ENCODE measurements at places on chromosomes 3 and 15.

- DNase-seq: no peak
Observed at GRCh38 chr3:181329024-181329423, 339.5 kb upstream of the DNAJC19 start.

- no peak for DNase-seq
Observed at GRCh38 chr3:49302613-49303012, 25.6 kb upstream of the C3orf62 start.

DNA sequence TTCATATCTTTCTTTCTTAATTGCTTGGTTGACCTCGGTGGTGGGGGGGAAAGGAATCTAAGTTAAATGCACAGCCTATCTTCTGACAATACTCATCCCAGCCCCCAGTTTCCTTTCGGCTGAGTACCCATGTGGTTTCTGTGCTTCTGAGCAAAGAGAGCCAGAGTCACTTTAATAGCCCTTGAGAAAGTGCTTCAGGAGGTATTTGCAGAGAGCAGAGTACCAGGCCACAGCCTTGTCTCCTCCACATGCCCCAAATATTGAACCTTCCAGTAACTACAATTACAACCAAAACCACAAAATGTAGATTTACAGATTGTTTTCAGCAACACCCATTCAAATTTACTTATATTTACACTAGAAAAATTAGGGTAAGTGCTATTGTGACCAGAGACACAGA lies 647.4 kb downstream of the NR2F2 start:
- no peak for DNase-seq

DNA sequence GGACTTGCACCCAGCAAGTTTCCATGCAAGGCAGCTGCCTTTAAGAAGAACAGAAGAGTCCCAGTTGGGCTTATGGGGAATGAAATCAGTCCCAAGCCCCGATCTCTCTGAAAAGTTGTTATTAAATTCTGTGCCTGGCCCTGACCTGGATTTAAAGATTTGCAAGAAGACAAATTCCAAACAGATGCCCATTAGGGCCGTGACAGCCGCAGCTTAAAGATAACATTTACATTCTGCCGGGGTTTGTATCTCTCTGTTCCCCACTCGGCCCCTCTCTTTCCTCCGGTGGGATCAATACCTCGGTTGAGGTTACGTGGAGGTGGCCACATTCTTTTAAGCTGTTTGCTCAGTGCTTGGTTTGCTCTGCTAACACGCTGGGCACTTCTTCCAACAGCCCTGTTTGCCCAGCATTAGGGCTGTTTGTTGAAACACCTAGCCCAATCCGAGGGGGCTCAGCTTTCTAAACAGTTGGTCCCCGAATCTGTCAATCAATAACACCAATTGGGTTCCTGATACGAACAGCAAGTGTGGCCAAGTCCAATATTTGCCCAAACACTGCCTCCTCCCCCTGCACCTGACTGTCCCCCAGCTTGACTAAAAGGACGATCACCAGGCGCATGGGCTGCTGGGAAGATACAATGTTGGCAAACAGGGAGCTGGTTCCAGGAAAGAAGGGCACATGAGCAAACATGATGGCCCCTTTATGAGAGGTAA lies 108.6 kb downstream of the RPLP1 start:
- DNase-seq: no peak

- DNase-seq: no peak
Observed at GRCh38 chr3:56915966-56916586, 114.3 kb upstream of the ARHGEF3 start.

DNA sequence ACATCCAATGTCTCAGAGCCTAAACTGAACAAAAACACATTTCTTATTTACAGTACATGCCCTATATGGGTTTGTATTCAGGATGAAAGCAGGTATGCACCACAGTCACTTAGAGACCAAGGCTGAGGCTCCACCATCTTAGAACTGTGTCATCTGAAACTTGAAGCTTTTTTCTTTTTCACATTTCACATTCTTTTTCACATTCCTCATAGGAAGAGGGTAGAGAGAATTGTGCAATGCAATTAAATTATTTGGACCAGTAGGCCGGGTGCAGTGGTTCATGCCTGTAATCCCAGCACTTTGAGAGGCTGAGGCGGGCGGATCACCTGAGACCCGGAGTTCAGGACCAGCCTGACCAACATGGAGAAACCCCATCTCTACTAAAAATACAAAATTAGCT lies 591.0 kb downstream of the MECOM start:
- no peak for DNase-seq

GRCh38 chr3:113953677-113954076 lies 5.9 kb downstream of the ZDHHC23 start:
- DNase-seq: no peak

DNA sequence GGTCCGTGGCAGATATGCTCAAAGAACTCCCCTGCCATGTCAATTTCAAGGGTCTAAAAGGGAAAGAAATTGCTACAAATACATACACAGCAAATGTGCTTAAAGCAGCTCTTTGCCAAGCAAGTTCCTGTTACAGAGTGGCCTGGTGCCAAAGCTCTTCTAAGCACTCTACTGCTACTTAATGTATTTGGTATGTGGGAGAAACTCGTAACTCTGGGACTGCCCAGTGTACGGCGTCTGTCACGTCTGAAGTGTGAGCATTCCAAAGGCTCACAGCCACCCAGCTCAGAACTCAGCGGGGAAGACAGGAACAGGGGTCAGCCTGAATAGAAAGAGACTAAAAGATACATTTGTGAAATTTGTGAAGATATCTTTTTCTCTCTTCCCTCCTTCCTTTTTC lies 54.6 kb downstream of the RBMS3 start:
- peak; percentile 43 for DNase-seq

DNA sequence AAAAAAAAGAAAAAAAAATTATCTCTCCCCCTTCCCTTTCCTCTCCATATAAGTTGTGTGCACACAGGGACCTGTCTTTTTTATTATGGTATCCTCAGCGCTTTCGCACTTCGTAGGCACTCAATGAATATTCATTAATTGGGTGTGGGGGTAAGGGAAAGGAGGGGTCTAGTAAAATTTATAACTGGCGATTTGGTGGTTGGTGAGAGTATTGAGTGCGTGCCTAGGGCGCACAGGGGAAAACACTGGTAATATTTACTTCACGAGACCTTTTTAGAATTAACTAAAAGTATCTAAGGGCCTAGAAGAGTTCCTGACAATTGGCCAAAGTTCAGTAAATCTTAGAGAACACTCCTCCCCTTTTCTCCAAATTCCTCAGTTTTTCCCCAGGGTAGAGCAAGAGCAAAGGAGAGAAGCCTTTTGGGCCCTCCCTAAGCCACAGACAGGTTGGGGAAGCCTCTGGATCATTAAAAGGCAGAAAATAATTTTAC lies 25.7 kb downstream of the TYRO3 start:
- peak; percentile 82 for DNase-seq

- no peak for DNase-seq
Observed at GRCh38 chr15:81752974-81753373, 292.8 kb downstream of the MEX3B start.

- no peak for DNase-seq
Observed at GRCh38 chr3:119751423-119751822, 30.5 kb upstream of the NR1I2 start.

DNA sequence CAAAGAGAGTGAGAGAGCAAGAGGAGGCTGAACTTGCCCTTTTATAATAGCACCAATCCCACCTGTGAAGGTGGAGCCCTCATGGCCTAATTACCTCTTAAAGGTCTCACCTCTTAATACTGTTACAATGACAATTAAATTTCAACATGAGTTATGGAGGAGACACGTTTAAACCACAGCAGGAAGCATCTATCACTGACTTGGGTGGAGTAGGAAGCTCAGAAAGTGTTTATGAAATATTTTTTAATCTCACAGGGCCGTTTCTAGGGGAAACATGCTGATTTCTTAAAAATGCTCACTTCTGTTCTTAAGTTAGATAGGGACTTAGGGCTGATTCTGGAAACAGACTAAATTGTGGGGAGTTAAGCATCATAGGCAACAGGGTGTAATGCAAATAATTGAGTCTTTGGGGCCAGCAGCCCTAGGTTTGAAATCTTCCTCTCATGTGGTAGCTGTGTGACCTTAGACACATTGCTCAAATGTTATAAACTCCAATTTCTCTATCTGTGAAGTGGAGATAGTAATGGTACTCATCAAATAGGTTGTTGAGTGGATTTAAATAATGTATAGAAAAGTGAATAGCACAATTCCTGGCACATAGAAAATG lies 133.3 kb upstream of the KLHL25 start:
- no peak for DNase-seq

DNA sequence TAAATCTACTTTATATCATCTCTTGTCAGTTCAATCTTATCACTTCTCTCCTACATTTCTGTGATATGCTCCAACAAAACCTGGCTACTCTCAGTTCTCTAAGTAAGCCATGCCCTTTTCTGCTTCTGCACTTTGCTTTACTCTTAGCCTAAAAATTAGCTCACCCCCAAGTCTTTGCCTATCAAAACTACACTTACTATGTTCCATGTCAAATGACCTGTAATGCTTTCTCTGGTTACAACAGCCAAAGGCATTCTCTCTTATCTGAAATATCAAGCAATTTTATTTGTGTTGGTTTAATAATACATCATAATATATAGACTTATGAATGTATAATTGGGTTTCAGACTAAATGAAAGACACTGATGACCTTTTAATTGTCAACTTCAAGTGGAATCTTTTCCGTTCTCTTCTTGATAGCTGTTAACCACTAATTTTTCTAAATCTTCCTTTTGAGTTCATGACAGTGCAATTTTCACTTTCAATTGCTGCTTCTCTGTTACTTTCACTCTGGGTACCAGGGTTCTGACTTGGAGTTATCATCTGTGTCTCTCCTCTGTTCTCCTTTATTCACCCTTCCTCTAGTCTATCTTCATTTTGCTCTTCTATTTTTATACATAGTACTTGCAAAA lies 619.0 kb upstream of the GOLIM4 start:
- DNase-seq: no peak

GRCh38 chr15:59317211-59317610 lies 55.5 kb downstream of the MYO1E start:
- no peak for DNase-seq

DNA sequence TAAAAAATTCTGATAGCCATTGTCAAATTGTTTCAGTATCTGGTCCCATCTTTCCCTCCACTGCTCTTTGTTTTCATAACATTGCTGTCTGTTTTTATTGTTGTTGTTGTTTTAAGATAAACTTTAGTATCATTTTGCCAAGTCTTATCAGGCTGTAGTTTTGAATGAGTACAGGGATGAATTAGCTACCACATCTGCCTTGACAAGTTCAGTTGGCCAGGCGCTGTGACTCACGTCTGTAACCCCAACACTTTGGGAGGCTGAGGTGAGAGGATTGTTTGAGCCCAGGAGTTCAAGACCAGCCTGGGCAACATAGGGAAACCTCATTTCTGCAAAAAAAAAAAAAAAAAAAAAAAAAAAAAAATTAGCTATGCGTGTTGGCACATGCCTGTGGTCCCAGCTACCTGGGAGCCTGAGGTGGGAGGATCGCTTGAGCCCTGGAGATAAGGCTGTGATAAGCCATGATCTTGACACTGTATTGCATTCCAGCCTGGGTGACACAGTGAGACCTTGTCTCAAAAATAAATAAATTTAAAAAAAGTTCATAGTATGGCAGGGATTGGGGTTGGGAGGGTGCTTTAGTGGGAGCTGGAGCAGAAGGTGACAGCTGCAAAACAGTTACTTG lies 8.3 kb upstream of the ANKDD1A start:
- DNase-seq: no peak

DNA sequence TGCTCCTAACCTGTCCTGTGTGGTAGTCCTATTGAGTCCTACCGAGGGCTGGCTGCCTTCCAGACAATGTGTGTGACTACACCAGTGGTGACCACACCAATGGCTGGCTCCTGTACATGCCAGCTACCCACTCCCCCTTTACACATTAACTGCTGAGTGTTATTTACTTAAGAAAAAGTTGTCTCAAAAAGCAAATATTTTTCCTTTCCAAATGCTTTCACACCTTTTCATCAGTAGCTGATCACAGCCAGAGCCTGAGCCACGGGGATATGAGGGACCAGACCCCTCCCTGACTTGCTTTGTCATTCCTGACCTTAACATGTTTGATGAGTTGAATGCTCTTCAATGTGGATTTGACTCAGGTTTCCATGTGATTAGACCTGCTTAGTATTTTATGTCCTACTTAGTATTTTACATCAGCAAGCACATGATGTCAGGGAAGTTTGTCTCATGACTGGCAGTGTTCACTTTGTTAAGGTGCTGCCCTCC lies 29.6 kb upstream of the GREM1 start:
- no peak for DNase-seq

- DNase-seq: no peak
Observed at GRCh38 chr15:26729581-26729980, 43.3 kb downstream of the GABRB3 start.

- no peak for DNase-seq
Observed at GRCh38 chr3:113231391-113231790, 20.0 kb downstream of the BOC start.

GRCh38 chr15:99429681-99430081 lies 136.1 kb upstream of the MEF2A start:
- DNase-seq: no peak

DNA sequence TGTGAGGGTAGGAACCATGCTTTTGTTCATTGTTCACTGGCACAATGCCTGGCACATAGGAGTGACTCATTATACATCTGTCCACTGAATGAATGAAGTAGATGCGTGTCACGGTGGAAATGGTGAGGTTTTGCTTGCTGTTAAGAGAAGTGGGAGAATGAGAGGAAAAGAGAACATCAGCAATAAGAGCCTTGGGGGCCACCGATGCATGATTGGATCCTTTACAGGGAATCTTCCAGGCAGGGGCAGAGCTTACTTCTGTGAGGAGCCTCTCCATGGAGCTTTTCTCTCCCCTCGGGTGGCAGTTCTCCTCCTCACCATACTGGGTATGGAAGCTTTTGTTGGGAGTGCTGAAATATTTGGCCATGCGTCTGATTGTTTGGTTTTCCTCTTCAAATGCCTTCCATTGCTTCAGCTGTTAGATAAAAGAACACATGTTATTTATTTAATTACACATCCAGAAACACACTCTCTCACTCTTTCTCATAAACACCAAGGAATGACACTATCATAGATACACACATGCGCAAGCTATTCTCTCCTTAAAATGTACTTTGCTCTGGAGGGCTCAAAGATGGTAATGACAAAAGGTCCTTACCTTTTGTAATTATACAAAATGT lies 78.9 kb upstream of the GSK3B start:
- DNase-seq: no peak

DNA sequence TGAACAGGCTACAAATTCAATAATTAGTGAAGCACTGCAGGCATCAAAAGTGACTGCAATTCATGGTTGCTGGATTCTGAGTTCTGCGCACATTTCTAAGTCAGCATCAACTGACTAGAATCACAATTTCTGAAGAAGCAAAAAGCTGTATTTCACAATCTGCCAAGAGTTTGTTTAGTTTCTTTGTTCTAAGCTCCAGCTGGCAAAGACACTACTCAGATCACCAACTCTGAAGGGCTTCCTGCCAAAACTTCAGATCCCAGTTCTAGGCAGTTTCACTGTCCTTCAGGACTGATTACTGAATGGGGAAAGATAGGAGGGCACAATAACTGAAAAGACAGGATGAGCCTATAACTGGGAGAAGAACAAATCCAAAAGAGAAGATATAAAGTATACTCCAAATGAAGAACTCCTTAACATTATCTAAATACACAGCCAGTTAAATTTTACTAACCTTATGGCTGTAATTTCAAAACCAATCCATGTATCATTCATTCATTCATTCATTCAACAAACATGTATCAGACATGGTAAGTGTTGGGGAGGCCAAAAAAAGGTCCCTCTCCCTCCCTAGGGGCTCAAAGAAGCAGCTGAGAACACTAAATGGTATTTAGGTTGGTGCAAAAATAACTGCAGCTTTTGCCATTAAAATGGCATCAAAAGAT lies 17.1 kb downstream of the TJP1 start:
- peak; percentile 80 for DNase-seq

Measured in osteoblast (primary cell).